ENCODE measurements at places on chromosomes 12 and 14. TPM values are rescaled to one million over a fixed set of nuclear protein-coding genes. Genes with fewer than 3 reads are reported as not detected.

DNA sequence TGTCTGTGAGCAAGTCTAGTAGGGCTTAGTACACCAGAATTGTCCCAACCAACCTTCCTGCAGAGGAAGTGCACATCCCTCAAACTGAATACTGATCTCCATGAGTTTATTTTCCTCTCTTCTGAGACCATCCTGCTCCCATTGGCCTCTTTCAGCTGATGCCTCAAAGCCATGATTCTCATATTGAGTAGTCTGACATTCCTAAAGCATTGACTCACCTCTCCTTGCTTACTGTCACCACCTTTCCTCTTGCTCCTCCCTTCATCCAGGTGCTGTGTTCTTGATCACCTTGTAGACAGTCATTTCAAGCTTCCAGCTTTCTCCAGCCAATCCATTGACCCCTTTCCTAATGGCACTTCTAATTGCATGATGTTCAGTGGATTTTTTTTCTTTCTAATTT is 583.7 kb upstream of the USP15 start:
- DNase-seq = no peak

DNA sequence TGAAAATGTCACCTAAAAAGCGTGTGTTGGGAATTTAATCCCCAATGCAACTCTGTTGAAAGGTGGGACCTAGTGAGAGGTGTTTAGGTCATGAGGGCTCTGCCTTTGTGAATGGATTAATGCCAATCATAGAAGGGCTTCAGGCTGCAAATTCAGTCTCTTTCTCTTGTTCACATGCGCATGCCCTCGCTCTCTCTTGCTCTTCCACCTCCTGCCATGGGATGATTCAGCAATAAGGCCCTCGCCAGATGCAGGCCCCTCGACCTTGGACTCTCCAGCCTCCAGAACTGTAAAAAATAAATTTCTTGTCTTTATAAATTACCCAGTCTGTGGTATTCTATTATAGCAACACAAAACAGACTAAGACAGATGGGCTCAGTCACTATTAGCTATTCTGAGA is 55.4 kb downstream of the PLXNC1 start:
- no peak for DNase-seq

DNA sequence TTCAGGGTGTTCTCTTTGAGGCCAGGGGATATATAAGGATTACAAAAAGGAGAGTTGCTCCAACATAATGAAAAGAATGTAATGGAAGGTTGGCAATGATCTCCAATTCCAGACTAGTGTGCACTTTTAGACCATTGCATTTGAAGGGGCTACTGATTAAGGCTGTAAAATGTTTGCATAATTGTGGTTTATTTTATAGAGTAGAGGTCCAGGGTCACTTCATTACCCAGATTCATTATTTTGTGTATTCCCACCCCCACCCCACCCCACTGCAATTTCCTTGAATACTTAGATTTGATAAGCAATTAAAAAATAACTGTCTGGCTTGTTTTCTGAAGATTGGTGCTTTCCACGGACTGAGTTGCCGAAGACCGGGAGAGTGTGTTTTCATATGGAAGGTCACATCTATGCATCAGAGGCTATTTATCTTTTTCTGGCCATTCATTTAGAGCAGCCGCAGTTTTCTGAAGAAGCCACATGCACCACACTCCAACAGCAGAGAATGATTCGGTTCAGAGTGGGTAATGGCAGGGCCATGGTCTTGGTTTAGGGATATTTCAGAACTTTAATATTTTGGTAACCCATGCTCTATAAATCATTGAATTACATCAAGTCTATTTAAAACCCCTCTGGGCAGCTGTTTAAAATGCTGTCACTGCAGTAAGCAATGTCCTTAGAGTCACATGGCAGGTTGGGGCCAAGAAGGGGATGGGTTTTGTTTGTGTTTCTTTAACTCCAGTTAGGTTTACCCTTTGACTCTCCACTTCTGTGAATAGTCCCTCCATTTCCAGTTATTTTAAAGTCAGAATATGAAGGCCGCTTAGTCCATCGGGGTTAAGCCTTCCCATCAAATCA is 94.6 kb downstream of the TMEM30B start:
- DNase-seq = no peak

DNA sequence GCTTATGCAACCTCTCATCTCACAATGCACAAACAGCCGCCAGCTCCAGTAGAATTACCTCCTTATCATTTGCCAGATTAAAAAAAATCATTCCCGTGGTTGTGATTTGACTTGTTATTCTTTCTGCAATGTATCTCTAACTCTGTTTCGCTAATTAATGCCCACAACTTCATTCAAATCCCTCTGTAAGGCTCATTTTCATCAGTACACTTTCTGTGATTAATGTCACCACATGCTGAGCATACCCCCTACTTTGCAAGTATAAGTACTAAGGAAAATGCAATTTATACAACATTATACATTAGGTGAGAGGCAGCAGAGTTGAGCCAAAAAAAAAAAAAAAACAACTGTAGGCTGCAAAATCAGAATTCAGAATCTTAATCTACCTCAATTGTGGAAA is 166.0 kb downstream of the FSCB start:
- no peak for DNase-seq

DNA sequence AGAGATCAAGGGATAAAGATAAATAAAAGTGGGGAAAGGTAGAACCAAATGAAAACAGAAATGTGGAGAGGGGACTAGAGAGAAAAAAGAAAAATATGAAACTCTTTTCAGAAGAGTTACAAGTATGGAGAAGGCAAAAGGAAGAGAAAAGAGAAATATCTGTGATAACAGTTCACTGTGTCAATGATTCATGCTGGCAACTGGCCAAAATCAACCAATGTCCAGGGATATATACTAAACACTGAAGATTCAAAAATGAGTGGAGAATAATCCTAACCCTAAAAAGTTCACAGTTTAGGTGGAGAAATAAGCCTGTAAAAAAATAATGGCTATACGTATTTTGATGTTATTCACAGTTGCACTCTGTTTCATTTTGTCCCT is 372.3 kb upstream of the KITLG start:
- no peak for DNase-seq

- no peak for DNase-seq
These were observed 290.7 kb downstream of the NPAS3 start for GRCh38 chr14:33229269-33229929.

Gene TAS2R43
- total RNA-seq = 0.33 TPM

GRCh38 chr12:2793561-2793960 is 1.2 kb upstream of the FKBP4 start:
- DNase-seq = no peak

Gene MON2
- total RNA-seq = 53.6 TPM

DNA sequence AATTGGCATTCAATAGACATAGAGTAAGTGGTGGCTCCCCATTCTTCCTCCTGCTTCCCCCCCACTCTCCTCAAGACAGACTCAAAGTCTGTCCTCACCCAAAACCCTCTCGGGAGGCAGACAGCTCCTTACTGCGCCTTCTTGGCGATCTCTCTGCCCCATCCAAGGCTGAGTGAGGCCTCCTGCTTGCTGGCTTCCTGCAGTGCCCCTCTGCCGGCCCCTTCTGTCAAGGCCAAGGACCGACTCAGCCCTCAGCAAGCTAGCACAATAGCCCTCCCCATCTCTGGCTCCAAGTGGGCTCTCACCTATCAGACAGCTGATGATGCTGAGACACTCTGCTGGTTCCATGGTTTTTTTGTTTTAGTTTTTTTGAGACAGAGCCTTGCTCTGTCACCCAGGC is 62.5 kb upstream of the DLK1 start:
- no peak for DNase-seq

- DNase-seq = no peak
These were observed 186.6 kb upstream of the OR4E1 start for GRCh38 chr14:21860172-21860571.

Gene FAM161B
- total RNA-seq = 4.5 TPM

Gene IFI27
- total RNA-seq = 282 TPM

Gene LMO3
- 80.4 TPM for total RNA-seq

- DNase-seq = no peak
These were observed 66.0 kb downstream of the FLRT2 start for GRCh38 chr14:85595981-85596380.

DNA sequence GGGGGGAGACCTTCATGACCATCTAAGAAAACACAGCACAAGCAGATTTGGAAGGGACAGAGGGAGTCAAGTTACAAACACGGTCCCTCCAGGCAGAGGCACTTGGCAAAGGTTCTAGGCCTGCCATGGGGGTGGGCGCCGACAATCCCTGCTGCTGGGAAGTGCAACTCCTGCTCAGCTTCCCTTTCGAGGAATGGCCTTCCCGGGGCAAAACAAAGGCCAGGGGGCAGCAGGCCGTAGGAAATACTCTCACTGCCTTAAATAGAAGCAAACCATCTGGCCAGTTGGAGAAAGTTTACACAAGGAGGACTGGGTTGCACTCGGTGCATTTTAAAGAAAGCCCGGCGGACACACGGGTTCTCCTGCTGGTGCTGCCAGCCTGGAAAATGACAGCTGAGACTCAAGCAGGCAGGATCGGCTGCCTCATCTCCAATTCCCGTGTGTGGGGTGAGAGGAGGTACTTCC is 65.8 kb downstream of the ITPK1 start:
- DNase-seq = no peak

Gene MYRFL
- total RNA-seq = 0.23 TPM

Gene KRT3
- total RNA-seq = not detected

DNA sequence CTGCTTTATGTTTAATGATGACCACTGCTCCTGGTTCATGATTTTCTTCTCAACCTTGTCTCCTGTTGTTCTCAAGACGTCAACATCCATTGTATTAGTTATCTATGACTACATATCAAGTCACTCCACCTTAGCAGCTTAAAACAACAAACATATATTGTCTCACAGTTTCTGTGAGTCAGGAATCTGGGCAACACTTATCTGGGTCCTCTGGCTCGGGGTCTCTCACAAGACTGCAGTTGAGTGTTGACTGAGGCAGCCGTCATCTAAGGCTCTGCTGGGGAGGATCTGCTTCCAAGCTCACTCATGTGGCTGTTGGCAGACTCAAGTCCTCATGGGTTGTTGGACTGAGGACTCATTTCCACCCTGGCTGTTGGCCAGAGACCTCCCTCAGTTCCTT is 27.3 kb upstream of the FRS2 start:
- DNase-seq = no peak

Gene PIP4P1
- 25.3 TPM for total RNA-seq

GRCh38 chr12:25623816-25624215 is 70.7 kb upstream of the LMNTD1 start:
- no peak for DNase-seq

Gene PDE3A
- 59.4 TPM for total RNA-seq

Gene LRRIQ1
- total RNA-seq = 0.14 TPM

DNA sequence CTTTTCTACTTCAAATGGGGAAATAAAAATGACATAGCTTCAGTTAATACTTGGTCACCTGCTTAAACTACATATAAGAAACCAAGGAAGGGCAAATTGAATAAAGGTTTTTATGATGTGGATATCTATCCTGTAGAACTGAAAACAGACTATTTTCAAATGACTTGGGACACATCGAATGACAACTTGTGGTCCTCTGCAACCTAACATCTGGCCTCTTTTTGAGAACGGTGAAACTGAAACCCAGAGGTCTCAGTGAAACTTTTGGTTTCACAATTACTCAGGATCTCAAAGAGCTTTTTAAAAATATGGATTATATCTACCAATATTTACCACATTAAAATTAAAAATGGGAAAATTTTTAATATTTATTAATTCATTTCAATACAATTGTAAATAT is 65.2 kb downstream of the PPP2R5E start:
- DNase-seq = no peak

DNA sequence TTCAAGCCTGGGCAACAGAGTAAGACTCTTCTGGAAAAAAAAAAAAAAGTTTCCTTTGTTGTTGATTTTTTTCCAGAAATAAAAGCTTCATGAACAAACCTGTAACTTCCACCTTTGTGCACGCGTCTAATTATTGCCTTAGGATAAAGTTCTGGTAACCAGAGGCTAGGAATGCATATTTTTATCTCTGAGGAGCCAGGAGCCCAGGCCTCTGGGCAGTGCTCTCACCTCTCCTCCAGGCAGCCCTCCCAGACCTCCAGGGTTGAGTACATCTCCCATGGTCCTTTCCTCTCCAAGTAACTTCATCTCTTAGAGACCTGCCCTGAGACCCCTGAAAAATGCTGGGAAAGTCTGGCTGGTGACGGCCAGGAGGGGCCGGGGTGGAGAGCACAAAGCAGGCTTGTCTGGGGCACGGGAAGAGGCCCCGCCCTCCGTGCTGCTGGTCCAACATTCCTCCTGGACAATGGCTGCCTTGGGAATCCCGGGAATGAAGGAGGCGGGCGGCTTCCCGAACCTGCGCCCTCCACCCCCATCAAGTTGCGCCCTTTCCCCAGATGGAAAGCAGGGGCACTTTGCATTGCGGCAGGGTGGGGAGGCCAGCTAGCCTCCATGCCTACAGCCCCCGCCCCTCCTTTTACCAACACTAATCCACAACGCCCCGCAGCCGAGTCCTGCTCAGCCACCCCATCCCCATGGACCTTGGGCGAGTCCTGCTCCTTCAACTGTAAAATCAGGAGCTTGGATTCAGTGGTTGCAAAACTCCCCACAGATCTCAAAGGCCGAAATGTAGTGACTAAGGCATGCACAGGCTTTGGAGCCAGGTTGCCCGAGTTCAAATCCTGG is 7.3 kb upstream of the FIGNL2 start:
- peak; percentile 83 for DNase-seq

- peak; percentile 74 for DNase-seq
These were observed 37.3 kb downstream of the LTBP2 start for GRCh38 chr14:74574706-74575105.

- DNase-seq = no peak
These were observed 79.2 kb downstream of the MDGA2 start for GRCh38 chr14:47596232-47596631.

Gene DMAC2L
- 13.4 TPM for total RNA-seq

Gene TCL1B
- not detected for total RNA-seq

GRCh38 chr12:103548622-103549601 is 38.2 kb upstream of the STAB2 start:
- DNase-seq = no peak

DNA sequence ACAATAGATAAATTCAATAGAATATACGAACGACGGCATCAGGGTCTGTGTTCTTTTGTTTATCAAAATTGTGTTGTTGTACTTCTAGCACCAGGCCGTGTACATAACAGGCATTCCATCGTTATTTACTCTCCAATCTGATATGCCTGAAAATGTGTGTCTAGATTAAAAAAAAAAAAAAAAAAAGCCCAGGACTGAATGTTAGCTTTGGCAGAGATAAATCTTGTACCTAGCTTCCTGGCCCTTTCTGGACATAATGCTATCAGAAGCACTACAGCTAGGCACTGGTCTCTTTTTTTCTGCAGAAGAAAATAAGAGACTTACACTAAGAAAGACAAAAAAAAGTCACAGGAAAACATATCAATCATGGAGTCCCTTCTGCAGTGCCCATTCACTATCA is 37.0 kb downstream of the CDKL1 start:
- DNase-seq = no peak

Gene TCL1A
- total RNA-seq = 0.24 TPM

DNA sequence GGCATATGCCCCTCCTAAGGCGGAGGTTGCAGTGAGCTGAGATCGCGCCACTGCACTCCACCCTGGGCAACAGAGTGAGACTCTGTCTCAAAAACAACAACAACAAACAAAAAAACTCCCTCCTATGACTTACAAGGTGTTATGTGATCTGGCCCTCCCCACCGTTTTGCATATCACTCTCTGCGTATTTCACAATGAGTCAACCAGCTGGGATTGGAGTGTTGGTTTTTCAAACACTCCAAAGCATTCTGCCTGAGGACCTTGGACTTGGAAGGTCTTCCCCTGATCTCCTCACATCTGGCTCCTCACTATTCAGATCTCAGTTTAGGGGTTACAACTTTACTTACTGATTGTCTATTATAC is 14.0 kb downstream of the MANSC1 start:
- DNase-seq = no peak
